Activated CD8-positive, alpha-beta memory T cell treated with anti-CD3 and anti-CD28 coated beads for 48 hours (primary cell): ENCODE measurements at places on chromosomes 11 and 22.

GRCh38 chr11:61794579-61794978 lies 1.9 kb downstream of the FEN1 start:
- no peak for DNase-seq

DNA sequence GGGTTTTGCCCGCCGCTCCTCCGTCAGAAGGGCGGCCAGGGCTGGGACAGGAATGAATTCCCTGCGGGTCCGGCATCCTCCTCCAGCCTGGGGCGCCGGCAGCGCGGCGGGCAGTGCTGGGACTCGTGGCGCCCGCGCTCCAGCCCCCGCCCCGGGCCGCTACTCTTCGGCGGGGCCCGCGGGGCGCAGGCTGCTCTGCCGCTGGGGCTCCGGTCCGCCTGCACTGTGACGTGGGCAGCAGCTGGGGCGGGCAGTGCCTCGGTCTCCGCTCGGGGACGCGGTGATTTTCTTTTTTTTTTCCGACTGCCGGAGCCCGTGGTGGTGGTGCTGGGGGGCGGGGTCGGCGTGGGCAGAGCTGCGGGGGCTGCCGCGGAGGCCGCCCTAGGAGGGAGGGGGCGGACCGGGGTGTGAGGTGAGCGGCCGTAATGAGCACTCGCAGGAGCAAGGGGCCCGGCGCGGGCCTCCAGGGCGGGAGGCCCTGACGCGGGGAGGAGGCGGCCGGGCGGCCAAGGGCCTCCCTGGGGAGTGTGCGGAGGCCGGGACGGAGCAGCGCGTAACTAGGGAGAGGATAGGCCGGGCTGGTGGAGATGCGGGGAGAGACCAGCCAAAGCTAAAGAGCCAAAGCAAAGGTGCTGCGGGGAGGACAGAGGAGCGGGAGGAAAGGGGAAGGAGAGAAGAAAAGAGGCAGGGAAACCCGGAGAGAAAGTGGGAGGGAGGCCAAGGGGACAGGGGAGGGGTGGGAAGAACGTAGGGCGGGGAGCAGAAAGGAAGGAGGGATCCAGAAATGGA lies 73.3 kb upstream of the ZBED5 start:
- no peak for DNase-seq

GRCh38 chr22:46834021-46834737 lies 71.7 kb downstream of the TBC1D22A start:
- DNase-seq = no peak

DNA sequence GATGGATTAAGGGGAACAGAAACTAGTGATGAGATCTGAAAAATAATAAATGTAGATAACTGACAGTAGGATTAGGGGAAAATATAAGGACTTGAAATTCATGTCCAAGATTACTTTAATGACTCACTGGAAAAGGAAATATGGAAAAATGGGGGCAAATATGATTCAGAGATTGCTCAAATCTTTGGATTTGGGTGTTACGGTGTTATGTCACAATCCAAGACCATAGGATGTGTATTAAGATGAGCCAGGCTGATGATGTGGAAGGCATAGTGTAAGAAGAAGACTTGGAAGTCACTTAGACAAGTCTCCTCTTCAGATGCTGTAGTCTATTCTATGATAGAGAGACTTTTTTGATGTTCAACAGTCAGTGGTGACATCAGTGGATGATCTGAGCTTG lies 323.7 kb downstream of the LUZP2 start:
- DNase-seq = no peak

GRCh38 chr22:29328566-29329500 lies 13.3 kb upstream of the RASL10A start:
- DNase-seq = no peak

- no peak for DNase-seq
Measured at GRCh38 chr11:21723678-21724077, 469.2 kb upstream of the ANO5 start.

DNA sequence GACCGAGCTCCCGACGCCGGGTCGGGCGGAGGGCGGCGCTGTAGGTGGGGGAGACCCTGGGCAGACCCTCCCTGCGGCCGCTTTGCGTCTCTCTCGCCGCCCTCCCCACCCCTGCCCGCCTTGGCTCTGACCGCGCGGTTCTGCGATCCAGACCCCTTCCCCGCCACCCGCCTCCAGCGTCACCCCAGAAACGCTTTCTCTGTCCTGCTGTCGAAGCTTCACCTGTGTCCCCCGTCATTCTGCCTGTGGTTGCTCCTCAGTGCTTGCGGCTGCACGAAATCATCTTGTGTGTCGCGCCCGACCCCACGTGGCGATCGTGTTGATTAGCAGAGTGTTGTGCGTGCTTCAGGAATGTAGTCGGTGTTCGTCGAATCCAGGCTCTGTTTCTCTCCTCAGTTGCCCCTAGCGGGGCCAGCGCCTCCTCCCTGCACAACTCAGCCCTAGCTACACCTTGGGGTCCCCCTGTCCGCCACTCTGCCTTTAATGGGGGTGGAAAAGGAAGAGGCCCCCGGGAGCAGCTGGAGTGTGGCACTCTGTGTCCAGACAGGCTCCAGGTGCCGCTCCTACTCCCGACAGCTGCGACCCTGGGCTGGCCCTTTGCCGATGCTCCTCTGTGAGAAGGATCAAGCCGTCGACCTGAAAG lies 851 bp downstream of the PTDSS2 start:
- DNase-seq = peak; percentile 44

DNA sequence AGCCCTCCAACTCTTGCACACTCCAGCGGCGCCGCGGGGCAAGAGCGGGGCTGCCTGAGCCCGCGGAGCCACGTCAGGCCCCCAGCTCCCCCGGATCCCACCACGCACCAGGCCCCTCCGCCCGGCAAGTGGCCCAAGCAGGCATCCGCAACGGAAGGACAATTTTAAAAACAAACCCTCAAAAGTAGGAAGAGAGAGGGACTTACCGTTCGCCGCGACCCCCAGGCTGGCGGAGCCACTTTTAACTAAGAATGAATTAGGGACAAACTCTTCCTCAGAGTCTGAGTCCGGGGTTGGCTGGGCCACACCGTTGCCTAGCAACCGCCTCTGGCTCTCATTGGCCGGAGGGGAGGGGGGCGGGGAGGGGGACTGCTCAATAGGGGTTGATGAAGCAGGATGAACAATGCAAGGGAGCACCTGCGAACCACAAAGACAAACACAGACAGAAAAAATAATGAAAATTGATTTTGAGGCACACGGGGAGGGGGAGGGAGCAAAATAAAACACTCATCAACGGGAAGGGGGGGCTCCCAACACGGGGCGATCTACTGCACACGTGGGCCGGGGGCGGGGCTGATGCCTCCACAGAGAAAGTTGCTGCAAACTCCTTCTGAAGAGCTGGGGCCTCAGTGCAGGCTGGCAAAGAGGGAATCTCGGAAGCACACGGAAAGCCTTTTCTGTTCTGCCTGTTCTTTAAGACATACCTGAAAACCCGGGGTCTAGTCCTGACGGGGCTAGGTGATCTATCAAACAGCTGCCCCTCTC lies 387.5 kb upstream of the NARS2 start:
- DNase-seq = no peak

- no peak for DNase-seq
Measured at GRCh38 chr11:83092488-83093384, 21.0 kb upstream of the RAB30 start.

- DNase-seq = no peak
Measured at GRCh38 chr22:43273902-43274484, 69.2 kb downstream of the SCUBE1 start.

- DNase-seq = no peak
Measured at GRCh38 chr11:17573526-17573925, 26.5 kb downstream of the OTOG start.

DNA sequence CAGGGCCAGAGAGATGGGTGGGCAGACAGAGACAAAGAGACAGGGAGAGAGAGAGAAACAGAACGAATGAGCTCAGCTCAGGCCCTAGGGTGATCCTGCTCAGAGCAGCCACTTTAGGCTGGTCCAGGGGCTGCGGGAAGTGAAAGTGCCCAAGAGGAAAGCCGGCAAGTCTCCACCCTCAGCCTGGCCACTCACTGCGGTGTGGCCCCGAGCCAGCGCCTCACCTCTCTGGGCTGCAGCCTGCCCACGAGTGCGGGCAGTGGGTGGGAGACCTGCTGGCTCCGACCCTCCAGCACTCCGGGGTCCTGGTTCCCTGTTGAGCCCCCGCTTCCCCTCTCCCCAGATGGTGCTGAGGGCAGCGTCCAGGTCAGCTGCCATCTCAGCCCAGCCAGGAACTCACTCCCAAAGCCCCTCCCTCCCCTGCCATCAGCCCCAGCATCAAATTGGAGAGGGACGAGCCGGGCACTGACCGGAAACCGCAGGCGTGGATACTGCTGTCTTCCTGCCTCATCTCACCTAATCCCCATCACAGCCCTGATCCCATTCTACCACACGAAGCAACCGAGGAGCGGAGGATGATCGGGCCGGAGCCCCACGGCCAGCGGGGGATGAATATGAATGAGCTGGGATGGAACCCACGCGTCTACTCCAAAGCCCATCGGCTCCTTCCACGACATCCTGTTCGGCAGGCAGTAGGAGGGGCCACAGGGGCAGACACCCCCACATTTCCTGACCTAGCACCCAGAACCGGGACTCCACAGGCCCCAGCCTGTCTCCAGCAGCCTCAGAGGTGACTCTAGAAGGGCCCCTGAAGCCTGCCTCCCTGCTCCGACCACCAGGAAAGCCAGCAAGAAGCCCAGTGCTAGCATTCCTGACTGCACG lies 16.9 kb downstream of the ELFN2 start:
- no peak for DNase-seq

DNA sequence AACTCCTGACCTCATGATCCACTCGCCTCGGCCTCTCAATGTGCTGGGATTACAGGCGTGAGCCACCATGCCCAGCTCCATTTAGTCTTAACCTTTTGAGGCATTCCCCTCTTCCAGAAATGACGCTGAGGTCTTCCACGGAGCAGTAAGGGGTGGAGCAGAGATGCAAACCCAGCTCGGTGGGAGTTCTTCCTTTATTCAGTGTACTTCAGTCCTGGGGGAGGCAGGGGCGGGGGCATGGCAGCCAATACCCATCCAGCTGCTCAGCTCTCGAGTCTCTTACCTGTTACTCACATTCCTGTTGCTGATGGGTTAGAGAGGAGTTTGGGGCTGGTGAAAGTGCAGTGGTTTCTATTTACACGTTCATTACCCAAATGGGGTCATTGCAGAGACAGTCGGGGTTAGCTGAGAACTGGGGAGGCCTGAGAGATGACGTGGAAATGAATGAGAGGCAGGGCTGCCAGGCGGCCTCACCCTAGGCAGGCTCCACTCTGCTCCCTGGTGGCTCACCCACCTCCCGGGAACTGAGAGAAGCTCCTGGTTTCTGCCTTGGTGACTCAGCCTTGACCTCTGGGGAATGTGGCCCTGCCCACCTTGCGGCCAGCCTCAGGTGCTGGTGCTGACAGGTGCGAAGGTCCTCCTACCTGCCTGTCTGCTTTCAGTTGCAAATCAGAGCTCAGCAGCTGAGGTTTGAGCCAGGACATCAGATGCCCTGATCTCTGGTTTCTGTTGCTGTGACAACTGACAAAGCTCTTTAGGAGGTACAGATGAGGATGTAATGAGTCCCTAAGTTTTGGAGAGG lies 13.4 kb upstream of the ST14 start:
- no peak for DNase-seq

GRCh38 chr11:64245797-64246620 lies 734 bp downstream of the PPP1R14B start:
- no peak for DNase-seq

GRCh38 chr22:39995393-39996252 lies 869 bp downstream of the FAM83F start:
- no peak for DNase-seq

DNA sequence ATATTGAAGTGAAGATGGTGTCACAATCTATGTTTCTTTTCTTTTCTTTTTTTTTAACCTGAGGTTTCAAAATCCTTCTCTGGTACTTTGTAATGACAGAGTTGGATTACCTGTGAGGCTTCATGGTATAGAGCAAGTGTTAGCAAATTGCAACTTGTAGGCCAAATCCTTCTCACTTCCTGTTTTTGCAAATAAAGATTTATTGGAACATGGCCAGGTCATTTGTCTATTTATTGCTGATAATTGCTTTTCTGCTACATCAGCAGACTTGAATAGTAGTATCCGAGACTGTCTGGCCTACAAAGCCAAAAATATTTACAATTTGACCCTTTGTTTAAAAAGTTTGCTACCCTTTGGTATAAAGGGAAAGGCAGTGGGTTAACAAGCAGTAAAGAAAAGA lies 1059.4 kb upstream of the CCDC90B start:
- DNase-seq = no peak

GRCh38 chr22:28728621-28729313 lies 12.9 kb downstream of the CHEK2 start:
- DNase-seq = no peak

DNA sequence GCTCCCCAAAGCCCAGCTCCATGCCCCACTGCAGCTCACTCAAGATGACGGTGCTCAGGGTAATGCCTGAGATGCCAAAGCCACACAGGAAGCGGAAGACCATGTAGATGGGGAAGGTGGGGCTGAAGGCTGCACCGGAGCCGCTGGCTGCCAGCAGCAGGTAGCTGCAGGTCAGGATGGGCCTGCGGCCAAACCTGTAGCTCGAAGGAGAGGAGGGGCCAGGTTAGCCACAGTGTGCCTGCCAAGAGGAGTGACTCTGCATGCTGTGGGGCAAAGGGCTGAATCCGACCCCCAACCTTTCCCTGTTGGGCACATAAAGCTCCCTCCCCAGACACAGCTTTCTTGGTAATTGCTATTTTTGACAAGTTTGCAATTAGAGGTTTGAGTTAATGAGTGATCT lies 14.9 kb upstream of the SLC22A6 start:
- DNase-seq = no peak

GRCh38 chr22:29312218-29313125 lies 3.0 kb downstream of the RASL10A start:
- no peak for DNase-seq

DNA sequence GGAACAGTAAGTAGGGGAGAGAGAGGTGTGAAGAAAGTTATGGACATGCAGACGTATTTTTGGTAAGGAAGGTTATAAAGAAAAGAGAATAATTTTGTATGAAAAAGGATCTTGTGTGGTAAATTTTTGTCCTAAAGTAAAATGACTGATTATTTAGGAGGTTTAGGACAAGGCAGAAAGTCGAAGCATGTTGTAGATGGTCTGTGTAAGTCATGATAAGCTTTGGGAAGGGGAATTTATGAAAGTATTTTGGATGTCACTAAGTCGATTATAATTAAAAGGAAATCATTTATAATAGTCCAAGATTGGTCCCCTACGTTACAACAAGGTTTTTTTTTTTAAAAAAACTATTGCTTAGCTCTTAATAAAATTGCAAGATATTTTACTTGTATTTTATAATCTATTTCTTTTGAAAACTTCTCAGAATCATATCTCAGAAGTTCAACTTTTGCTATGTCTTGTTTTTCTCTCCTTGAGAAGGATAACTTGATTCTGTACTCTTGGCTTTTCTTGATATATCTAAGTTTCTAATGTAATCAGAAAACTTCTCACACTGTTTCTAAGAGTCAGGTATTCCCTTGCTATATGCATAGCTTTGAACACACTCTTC lies 10.9 kb upstream of the CABP2 start:
- no peak for DNase-seq

DNA sequence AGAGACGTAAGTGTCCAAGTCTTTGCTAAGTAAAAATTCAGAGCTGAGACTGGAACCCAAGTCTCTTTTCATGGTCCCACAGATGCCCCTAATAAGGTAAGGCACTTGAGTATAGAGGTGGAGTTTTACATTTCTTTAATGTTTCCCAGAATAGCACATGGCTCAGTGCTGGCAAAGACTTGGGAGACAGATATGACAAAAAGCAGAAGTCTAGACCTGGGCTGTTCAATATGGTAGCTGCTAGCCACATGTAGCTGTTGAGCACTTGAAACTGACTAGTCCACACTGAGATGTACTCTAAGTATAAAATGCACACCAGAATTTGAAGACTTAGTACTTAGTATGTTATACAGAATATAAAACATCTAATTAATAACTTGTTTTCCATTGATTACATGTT lies 17.6 kb downstream of the VSTM5 start:
- DNase-seq = no peak

- DNase-seq = no peak
Measured at GRCh38 chr22:18048441-18048898, 24.1 kb upstream of the MICAL3 start.
